ENCODE measurements at places on chromosomes 13 and 19. TPM values are rescaled to one million over a fixed set of nuclear protein-coding genes. Genes with fewer than 3 reads are reported as not detected.

DNA sequence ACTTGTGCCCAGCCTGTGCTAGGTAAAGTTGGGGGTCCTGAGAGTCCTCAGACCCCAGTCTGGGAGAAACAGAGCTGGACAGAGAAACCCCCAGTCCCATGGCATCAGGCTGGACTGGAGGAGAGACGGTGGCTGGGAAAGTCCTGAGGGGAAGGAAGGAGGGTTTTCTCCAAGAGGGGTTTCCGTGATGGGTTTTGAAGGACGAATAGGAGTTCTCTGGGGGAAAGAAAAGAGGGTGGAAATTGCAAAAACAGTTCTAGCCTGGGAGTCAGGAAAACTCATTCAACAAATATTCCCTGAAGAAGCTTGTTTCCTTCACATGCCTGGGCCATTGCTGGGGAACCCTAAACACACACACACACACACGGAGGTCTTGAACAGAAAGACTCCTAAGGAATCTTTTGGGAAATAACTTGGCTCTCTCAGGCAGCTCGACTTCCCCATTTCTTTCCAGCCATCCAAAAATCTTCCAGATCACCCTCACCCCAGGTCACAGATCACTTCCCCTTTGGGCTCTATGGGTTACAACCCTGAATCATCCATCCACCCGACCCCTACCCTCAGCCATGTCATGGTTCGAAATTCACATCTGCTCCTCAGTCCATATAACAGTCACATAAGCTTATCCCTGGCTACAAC, 47.5 kb downstream of the COLGALT1 start:
- H3K4me3 ChIP-seq = no peak overlapping the region
- no peak for DNase-seq
- no peaks in the 10 kb centered on the region for H3K36me3 ChIP-seq
- H3K4me1 ChIP-seq = peaks cover 12% of the 10 kb centered on the region
- peaks cover 37% of the 10 kb centered on the region for H3K27me3 ChIP-seq

- no peak overlapping the region for H3K4me3 ChIP-seq
- peaks cover 18% of the 10 kb centered on the region for H3K36me3 ChIP-seq
- no peak overlapping the region for H3K27ac ChIP-seq
- no peaks in the 10 kb centered on the region for H3K27me3 ChIP-seq
Observed at GRCh38 chr13:27638521-27638920, 16.8 kb downstream of the POLR1D start.

- no peak overlapping the region for H3K4me3 ChIP-seq
- no peaks in the 10 kb centered on the region for H3K4me1 ChIP-seq
- H3K27ac ChIP-seq = no peak overlapping the region
- no peaks in the 10 kb centered on the region for H3K36me3 ChIP-seq
- DNase-seq = no peak
Observed at GRCh38 chr19:8105471-8105870, 43.9 kb downstream of the FBN3 start.

- H3K36me3 ChIP-seq = no peaks in the 10 kb centered on the region
- H3K27me3 ChIP-seq = peaks cover 2% of the 10 kb centered on the region
- no peaks in the 10 kb centered on the region for H3K4me1 ChIP-seq
- peak; percentile 38 for DNase-seq
Observed at GRCh38 chr13:108961542-108962125, 332.2 kb downstream of the MYO16 start.

DNA sequence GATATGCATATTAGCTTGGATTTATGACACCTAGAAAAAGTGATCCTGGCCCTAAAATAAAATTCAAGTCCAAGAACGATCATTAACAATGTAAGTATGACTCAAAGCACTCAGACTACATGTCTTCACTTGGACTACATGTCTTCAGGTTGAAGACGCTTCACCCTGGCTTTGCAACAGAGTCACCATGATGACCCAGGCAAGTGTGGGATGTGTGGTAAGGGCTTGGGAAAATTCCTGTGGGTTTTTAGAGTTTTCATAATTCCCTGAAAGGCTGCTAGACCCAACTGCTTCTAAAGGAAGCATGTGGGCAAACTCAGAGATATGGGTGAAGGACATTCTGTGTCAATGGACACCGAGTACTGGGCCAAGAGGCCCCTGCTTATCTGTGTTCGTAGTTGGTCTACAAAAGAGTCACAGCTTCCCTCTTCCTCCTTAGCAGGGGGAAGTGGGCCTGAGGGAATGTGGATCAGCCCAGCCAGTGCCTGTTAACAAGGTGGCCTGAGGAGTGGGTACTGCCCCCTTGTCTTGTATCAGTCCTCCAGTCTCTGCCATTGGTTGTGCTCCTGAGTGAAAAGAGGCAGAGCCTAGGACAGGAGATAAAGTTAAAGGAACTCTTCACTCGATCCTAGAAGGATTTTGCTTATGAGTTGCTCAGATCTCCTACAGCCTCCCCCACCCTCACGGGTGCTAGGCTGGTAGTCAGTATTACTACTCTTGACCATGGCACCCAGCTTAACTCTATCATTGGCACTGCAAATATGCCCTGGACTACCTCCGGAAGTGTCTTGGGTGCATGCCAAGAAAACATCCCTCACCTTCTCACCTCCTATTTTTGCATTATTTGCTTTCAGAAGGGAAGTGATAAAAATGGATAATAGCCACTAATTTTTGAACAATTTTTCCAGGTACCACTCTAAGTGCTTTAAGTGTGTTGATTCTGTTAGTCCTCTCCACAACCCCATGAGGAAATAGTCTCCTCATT, 406.3 kb downstream of the COG6 start:
- peaks cover 20% of the 10 kb centered on the region for H3K4me1 ChIP-seq
- no peaks in the 10 kb centered on the region for H3K27me3 ChIP-seq
- no peak for DNase-seq
- H3K27ac ChIP-seq = no peak overlapping the region

GRCh38 chr19:437041-437440, 23.8 kb downstream of the SHC2 start:
- no peak overlapping the region for H3K27ac ChIP-seq
- no peaks in the 10 kb centered on the region for H3K27me3 ChIP-seq
- DNase-seq = no peak

DNA sequence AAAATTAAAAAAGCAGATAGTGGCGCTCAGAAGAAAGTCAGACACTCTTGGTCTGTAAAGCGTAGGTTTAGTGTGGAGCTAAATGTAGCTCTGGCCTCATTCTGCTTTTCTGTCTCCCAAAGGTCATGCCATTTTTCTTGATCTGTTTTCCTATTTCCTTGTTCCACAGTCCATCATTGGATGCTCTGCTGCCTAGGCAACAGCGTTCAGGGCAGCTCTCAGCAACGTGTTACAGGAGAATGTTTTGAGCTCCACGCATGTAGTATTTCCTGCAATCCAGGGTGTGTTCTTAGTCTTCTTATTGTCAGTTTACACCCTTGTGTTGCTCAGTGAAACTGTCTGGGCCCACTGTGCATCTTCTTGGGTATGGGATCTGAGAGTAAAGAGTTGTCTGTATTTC, 46.0 kb upstream of the PCDH8 start:
- peaks cover 2% of the 10 kb centered on the region for H3K27me3 ChIP-seq
- no peak overlapping the region for H3K27ac ChIP-seq
- H3K4me3 ChIP-seq = no peak overlapping the region

DNA sequence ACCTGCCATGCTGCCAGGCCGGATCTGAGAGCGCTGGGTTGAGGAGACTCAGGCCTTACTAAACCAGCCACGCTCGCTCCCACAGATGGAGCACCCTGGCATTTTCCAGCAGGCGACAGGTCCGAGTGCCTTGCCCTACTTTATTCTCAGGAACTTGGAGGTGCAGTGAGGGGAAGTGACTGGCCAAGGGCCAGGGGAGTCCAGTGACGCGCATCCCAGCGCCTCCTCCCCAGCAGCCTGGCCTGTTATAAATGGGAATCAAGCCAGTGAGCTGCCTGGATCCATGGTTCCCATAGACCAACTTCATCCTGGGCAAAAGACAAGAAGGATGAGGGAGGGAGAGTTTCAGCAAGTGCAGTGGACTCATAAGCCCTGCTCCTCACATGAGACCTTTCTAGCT, 35.5 kb downstream of the TMED1 start:
- peaks cover 48% of the 10 kb centered on the region for H3K36me3 ChIP-seq
- no peak overlapping the region for H3K4me3 ChIP-seq
- H3K27ac ChIP-seq = peak overlapping the region; percentile 27
- no peak for DNase-seq
- peaks cover 31% of the 10 kb centered on the region for H3K4me1 ChIP-seq

GRCh38 chr13:31790992-31791391, 51.7 kb downstream of the RXFP2 start:
- H3K36me3 ChIP-seq = no peaks in the 10 kb centered on the region
- peaks cover 12% of the 10 kb centered on the region for H3K27me3 ChIP-seq
- H3K4me1 ChIP-seq = no peaks in the 10 kb centered on the region
- H3K4me3 ChIP-seq = no peak overlapping the region

DNA sequence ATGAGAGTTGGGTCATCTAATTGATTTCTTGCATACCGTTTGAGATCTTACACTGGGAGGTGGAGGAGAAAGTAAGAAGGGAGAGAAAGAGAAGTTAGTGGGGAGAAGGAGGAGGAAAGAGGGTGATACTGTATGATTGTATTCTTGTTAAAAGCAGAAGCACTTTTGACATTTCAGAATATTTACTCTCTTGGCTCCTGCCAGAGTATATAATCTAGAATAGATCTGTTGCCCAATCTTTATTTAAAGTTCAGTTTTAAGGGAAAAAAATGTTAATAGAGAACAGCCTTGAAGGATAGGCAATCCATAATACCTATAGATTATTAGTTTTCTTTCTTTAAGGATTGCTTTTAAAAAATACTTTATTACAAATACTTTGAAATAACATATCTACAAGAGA, 41.5 kb downstream of the PDS5B start:
- DNase-seq = no peak
- H3K27me3 ChIP-seq = no peaks in the 10 kb centered on the region
- H3K36me3 ChIP-seq = peaks cover 34% of the 10 kb centered on the region
- H3K4me1 ChIP-seq = peaks cover 25% of the 10 kb centered on the region
- no peak overlapping the region for H3K4me3 ChIP-seq
- H3K27ac ChIP-seq = no peak overlapping the region

DNA sequence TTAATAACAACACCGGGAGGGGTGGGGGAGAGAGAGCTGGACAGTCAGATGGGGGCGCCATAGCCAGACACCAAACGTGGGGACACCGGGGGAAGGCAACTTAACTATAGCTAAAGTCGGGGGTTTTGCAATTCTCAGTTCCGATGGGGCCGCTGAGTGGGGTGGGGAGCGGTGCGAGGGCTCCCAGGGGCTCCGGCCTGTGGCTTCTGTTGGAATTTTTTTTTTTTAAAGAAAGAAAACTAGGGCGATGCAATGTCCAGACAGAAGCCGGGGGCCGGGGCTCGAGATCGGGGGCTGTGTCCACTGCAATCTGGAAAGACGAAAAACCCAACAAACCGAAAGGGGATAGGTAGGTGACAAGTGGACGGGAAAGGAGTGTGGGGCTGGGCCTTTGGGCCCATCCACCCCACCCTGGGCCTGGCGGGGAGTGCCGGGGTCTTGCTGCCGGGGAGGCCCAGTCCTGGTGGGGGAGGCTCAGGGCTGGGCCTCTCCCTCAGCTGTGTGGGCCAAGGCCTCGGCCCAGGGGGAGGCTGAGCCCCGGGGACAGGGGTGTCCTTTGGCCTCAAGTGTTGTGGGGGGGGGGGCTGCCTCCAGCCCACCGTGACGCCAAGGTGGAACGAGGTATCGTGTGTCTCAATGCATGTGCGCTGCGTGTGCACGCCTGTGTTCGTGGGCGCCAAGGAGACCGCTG, 17.3 kb downstream of the PRKCSH start:
- H3K27me3 ChIP-seq = no peaks in the 10 kb centered on the region
- H3K27ac ChIP-seq = no peak overlapping the region
- H3K36me3 ChIP-seq = peaks cover 2% of the 10 kb centered on the region
- H3K4me3 ChIP-seq = no peak overlapping the region
- DNase-seq = no peak

Gene SIRT2
- total RNA-seq = 47.1 TPM

Gene MRPS12
- total RNA-seq = 57.5 TPM

Gene LMTK3
- total RNA-seq = 5.1 TPM

Gene ERFL
- 1.5 TPM for total RNA-seq

Gene KCNRG
- total RNA-seq = 0.42 TPM

Gene HIPK4
- total RNA-seq = not detected

Gene CTXN1
- not detected for total RNA-seq

Gene C19orf81
- not detected for total RNA-seq
